SHP77 treated with DMSO at 0.1 percent for 48 hours (cell line): ENCODE measurements at places on chromosomes 2 and 18.

DNA sequence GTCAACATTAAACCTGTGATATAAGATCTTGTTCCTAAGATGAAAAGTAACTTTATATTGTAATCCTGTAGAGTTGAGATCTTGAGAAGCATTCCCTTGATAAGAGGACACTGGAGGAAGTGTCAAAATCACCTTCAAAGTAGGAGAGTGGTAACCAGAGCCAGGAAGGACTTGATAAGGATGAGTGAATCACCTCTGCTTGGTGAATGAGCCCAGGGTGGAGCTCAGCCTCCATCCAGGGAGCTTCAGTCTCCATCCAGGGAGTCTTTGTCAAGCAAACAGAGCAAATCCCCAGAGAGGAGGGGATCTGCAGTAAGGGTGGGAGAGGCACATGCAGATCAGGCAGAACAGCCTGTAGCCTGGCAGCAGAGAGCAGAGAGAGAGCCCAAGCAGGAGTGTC, 167.1 kb upstream of the SIX2 start:
- DNase-seq = no peak

DNA sequence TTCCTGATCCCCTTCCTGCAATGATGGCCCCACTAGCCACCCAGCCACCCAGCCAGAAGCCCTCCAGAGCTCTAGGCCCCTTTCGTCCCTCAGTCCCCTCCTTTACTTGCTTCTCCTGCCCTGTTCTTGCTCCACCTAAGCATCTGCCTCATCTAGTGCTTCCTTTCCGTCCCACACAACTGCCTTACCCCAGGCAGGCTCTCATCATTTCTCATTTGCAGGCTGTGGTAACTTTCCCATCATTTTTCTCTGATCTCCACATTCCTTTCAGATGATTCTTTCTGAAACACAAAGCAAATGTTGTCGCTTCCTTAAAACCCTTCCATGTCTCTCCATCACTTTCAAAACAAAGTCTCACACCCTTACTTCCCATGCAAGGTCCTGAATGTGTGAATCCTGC, 459.8 kb downstream of the METTL4 start:
- no peak for DNase-seq

- no peak for DNase-seq
Measured at GRCh38 chr2:64203858-64204632, 59.8 kb upstream of the PELI1 start.

DNA sequence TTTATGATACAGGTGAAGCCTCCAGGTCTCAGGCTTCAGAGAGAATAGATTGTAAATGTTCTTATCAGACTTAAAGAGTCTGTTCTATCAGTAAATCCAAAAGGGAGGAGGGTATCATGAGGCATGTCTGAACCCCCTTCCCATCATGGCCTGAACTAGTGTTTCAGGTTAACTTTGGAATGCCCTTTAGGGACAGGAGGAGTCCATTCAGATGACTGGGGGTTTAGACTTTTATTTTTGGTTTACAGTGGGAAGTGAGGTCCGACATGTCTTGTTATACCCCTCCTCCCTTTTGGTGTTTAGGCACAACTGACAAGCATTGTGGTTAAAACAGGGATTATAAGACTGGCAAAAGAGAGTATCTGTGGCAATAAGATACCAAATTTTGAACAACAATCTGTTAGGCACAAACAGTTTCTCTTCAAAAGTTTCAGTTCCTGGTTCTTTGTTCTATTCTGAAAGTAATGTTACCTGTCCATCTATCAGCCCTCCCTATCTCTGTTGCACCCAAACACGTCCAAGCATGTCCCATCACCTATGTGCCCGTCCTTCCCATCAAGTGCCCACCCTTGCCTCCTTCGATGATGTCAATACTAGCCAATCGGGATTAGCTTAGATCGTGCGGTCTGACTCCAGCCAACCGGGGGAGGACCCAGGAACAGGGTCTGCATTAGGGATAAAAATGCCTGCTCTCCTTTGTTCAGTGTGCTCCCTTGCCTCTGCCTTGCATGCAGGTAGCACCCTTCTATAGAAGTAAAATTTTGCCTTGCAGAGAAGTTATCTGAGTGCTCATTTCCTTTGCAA, 16.4 kb downstream of the TCF23 start:
- no peak for DNase-seq

DNA sequence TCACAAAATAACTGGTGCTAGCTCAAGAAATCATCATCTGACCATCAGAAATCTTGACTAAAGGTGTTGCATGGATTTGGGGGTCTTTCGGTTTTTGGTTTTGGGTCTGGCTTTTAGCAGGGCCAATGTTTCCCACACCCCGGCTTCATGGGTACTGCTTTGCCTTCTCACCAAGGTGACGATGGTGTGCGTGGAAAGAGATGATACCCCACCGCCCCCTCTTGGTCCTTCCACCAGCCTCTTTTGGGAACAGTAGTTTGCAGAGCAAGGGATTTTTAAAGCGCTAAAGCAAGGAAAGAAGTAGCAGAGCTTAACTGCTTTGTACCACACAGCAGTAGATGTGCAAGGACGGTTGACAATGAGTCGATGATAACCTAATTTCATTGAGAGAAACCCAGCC, 42.3 kb downstream of the BOLA3 start:
- DNase-seq = no peak

DNA sequence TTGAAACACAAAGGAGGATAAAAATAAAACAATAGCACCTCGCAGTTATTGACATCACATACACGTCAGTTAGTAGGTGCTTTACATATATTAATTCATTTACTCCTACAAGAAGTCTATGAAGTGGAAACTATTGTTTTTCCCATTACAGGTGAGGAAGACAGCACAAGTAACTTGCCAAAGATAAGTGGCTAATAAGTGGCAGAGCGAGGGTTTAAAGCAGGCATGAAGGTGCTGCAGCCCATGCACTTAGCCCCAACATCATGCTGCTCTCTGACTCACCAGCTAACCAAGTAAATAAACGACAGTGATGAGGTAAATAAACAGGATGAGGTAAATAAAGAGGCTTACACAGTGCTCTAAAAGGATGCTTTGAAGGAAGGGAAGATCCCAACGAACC, 498.6 kb upstream of the ZEB2 start:
- DNase-seq = no peak

- DNase-seq = no peak
Measured at GRCh38 chr18:34938090-34938489, 103.1 kb upstream of the MAPRE2 start.

DNA sequence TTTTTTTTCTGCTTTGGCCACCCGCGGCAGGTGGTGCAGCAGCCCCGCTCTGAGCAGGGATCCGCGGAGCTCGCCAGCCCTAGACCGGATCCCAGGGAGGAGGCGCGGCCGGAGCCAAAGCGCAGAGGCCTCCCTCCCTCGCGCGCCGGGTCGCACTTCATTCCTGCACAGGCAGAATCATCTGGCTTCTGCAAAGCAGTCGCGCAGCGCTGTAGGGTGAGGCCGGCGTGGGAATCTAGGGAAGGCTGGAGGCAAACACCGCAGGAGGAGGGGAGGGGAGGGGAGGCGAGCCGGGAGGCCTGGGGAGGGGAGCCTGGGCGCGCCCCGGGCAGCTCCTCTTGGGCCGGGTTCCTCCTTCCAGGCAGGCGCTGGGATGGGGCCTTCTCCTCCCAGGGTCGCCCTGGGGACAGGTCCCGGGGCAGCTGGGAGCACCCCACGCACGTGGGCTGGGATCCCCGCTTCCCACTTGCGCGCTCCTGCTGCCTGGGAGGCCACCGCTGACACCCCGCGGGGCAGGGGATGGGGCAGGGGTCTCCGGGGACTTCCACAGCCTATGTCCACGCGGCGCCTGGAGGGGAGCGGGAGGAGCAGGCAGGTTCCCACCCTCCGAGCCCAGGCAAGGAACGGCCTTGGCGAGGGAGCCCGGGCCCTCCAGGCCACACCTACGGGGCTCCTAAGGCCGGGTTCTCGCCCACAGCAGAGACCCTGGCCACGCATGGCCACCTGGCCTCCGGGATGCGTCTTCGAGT, 45.0 kb downstream of the MBP start:
- DNase-seq = no peak

GRCh38 chr18:27478459-27478858, 293.4 kb upstream of the CHST9 start:
- no peak for DNase-seq
